Suppressor macrophage treated with lipopolysaccharide for 1 hour (primary cell): ENCODE measurements at places on chromosomes 6 and 20.
A peak's percentile ranks its signal among the peaks of the same experiment; 100 is the strongest.

DNA sequence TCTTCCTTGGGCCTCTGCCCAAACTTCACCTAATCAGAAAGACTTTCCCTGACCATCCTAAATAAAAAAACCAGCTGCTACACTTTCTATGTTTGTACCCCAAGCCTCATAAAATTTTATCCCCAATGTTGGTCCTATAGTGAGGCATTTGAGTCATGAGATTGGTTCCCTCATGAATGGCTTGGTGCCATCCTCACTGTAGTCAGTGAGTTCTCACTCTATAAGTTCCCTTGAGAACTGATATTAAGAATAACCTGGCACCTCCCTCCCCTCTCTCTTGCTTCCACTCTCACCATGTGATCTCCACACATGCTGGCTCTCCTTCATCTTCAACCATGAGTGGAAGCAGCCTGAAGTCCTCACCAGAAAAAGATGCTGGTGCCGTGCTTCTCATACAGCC, 316.9 kb upstream of the PRDM1 start:
- DNase-seq, result no peak

- DNase-seq, result no peak
Measured at GRCh38 chr6:36605143-36605542, 11.0 kb downstream of the SRSF3 start.

DNA sequence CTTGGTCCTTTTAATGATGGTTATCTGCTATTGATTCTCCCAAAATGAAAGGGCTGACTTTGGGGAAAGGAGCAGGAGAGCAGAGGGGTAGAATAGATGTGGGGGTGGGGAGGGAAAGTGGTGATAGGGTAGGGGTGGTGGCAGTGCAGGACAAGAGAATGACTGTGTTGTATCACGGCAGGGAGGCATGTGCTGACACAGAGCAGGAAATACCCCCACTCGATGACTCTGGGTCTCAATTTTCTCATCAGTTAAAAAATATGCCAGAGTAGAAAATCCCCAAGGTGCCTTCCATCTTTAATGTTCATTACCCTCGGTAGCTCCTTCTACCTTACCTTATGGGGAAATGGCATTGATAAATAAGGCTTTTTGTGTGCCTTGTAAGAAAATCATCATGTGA, 79.0 kb upstream of the ATXN1 start:
- DNase-seq, result peak; percentile 52

DNA sequence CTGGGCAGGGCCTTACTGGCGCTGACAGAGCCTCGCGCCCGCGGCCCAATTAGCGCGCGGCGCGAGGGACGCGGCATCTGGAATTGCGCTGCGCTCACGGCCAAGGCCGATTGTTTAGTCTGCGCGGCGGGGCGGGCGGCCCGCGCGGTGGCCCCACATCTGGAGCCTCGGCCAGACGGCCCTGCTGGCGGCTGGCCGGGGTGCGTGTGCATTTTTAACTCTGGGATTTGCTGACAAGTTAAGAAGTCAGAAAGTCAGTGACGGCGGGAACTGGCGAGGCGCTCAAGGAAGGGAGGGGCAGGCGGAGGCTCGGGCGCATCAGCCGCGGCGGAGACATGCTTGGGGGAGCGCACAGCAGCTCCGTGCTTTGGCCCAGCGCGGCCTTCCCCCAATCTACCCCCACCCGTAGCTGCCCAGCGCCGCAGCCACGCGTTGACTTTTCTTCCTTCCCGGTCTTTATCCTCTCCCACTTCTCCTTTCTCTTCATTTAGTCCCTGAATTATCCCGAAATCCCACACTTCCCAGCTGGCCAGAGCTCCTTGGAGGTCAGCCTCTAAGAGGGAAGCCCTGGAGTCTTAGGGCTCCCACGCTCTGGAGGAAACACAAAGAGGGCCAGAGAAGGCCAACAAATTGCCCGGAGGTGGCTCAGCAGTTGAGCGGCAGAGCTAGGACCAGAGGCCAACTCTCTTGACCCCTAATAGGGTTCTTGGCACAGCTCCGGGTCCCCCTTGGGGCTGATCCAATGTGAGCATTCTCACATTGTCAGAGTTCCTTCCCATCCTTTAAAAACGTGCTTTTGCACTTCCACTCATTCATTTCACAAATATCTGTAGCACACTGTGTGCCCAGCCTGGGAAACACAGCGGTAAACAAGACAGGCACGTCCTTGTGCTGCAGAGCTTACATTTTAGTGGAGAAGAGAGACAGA, 40.8 kb upstream of the FOXP4 start:
- DNase-seq, result peak; percentile 51

- no peak for DNase-seq
Measured at GRCh38 chr20:43921227-43921780, 6.7 kb downstream of the TOX2 start.

- DNase-seq, result no peak
Measured at GRCh38 chr20:51335329-51335841, 207.1 kb downstream of the NFATC2 start.

GRCh38 chr6:166561771-166562359, 24.6 kb downstream of the RAMACL start:
- DNase-seq, result no peak

- no peak for DNase-seq
Measured at GRCh38 chr20:58605292-58606065, 45.6 kb upstream of the STX16 start.

DNA sequence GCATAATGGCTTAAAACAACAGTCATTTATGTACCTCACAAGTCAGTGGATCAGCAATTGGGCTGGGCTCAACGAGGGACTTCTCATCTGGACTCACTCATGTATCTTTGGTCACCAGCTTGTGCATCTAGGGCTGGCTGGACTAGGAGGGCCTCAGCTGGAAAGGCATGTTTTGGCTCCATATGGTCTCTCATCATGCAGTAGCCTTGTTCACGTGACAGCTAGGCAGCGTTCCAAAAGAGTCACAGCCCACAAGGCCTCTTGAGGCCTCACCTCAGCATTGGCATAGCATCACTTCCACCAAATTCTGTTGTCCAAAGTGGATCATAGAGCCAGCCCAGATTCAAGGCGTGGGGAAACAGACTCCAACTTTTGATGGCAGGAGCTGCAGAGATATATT, 110.1 kb downstream of the MAFB start:
- no peak for DNase-seq

DNA sequence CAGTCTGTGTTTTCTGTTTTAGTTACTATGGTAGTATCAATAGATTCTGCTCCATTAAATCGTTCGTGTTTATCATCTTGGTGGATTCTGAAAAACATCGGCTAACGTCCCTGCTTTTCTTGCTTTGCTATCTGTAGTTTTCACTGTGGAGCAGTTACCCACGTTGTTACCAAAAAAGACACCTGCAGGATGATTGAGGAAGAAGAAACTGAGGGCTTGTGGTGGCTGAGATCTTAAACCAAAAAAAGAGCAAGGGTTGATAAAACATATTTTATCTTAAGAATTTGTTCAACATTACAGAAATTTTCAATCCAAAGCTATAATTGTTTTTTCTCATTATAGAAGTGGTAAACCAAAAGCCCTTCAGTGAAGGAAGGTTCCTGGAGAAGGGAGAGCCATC, 166.3 kb downstream of the FARS2 start:
- DNase-seq, result no peak

- DNase-seq, result no peak
Measured at GRCh38 chr6:167779129-167779992, 47.4 kb upstream of the AFDN start.

GRCh38 chr6:128567029-128567428, 46.6 kb upstream of the PTPRK start:
- DNase-seq, result no peak

DNA sequence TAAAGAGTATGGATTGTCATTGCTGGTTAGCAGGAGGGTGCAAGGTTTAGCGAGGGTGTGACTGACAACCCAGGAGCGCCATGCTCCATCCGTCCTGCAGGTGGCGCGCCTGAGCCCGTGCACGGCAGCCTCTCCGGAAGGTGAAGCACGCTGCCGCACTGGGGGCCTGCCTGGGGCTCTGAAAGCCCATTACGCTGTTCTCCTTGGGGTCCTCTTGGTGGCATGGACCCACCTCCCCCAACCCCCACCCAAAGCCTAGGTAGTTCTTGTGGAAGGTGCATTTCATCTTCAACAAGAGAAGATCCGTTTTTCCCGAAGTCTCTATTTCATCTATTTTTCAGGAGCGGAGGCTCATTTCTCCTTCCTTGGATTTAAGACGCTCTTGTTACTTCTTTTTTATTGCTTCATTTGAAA, 197.4 kb upstream of the KCNG1 start:
- peak; percentile 66 for DNase-seq

DNA sequence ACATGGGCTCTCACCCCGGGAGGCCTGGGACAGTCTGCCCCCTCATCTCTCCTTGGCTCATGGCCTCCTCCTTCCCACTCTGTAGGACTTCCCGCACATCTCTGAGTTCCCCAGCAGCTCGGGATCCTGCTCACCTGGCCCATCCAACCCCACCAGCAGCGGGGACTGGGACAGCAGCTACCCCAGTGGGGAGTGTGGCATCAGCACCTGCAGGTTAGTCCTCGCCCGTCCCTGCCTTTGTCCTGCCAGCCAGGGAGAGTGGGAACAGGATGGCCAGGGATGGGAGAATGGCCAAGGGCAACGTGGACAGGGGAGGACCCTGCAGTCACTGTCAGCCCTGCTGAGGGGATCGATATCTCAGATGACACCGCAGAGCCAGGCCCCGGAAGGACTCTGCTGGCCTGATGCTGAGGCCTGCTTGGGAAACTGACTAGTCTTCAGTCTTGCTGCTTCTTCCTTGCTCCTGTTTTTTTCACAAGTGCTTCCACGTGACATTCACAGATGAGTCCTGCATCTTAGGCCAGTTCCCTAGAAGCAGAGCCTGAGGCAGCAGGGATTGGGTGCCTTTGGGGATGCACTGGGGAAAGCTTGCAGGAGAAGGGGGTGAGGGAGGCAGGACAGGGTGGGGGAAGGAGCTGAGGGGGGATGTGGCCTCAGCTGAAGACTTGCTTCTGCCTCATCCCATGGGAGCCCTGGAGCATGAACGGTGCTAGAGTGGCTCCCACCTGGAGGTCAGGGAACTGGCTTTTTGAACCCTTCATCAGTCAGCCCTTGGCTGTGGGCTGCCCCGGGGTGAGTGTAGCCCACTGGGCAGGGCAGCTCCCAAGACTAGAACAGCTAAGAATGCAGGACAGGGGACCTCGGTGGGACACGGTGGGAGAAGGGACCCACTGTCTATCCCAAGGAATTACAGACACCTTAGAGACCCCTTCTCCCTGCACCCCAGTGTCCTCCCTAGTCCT, 120.1 kb downstream of the JPH2 start:
- no peak for DNase-seq

DNA sequence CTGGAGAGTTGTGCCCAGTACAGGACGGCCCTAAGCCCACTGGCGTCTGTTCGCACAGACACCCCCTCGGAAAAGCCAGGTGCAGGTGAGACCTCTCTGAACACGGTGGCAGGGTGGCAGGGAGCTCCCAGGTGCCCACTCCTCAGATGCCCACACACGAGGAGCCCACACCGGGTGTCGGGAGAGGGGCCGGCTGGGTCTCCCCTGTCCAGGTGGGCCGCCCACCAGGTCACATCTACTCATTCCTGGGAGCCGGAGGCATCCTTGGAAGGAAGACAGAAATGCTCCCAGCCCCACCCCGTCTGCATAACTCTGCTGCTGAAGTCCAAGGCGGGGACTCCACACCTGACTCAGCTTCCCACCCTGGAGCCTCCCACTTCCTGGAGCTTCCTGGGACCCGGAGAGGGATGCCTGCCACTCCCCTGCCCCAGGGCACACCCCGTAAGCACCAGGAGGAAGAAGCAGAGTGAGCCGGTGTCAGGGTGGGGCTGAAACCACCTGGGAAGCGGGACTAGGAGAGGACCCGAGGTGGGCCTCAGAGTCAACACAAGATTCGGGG, 2.5 kb downstream of the SRMS start:
- DNase-seq, result no peak

DNA sequence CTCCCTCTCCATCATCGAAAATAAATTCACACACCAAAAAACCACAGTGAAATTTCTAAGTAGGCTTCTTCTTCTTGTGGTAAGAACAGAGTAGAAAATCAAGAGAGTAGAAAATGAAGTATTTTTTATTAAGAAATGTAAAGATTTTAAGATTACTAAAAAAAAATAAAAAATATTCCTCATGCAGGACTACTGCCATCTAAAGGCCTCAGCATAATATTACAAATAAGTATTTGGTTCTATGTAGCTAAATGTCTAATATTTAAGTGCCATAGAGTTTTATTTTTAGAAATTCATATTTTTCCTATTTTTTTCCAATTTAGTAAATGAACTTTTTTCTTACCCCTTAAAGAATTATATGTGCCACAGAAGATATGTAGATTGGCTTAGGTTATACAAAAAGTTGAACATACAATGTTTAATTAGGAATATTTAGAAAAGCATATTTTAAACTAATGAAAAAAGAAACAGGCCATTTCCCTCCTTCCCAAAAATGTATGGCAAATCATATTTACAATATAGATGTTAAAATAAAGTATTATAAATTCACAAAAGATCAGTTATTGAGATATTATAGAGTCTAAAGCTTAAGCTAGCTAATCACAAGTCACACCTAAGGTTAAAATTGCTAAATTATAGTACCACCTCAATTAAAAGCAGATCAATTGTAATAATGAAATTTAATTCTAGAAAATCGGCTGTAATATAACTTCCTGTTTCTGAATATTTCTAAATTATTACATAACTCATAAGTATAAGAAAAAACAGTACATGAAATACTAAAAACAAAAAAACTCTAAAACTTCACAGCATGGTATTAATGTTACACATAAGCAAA, 3.5 kb upstream of the NT5DC1 start:
- peak; percentile 52 for DNase-seq

- no peak for DNase-seq
Measured at GRCh38 chr6:158567152-158567551, 7.3 kb downstream of the TMEM181 start.

GRCh38 chr6:5765141-5765760, 241.5 kb downstream of the NRN1 start:
- DNase-seq, result no peak

DNA sequence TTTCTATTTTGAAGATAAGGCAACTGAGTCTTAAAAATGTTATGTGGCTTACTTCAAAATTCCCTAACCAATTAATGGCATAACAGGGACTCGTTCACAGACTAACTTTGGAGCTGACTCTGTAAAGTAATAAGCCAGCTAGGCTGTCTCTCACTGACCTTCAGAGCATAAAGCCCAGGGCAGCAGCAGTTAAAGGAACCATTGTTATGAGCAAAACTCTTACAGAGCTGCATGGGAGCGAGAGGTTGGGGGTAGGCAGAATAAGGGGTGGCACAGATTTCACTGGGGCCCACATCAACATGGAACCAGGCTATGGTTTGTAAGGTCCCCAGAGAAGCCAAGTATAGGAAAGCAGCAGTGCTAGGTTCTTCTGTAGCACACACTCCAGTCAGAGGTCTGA, 637.8 kb downstream of the RFPL4B start:
- DNase-seq, result no peak

GRCh38 chr6:131510591-131510990, 62.4 kb upstream of the ARG1 start:
- no peak for DNase-seq

- DNase-seq, result no peak
Measured at GRCh38 chr6:35972471-35973367, 51.7 kb downstream of the SLC26A8 start.

- no peak for DNase-seq
Measured at GRCh38 chr20:44171775-44172571, 15.0 kb downstream of the JPH2 start.
